Calu3 (cell line): ENCODE measurements at places on chromosomes 2 and 18. TPM values are rescaled to one million over a fixed set of nuclear protein-coding genes. Genes with fewer than 3 reads are reported as not detected.

The HYCC2 gene
- total RNA-seq = 37.5 and 45.6 TPM in 2 replicates

The TMEM163 gene
- total RNA-seq = 2.5 and 3.5 TPM in 2 replicates

The MBP gene
- 221 and 257 TPM in 2 replicates for total RNA-seq

The MAP3K20 gene
- 37.0 and 47.9 TPM in 2 replicates for total RNA-seq

The SP5 gene
- total RNA-seq = 0.73 TPM in 2 replicates

The CCDC74B gene
- total RNA-seq = 1.5 and 2.1 TPM in 2 replicates

The ESPNL gene
- total RNA-seq = 0.19 and 0.61 TPM in 2 replicates

The SNORC gene
- total RNA-seq = 4.3 and 5.0 TPM in 2 replicates

The MORN2 gene
- 12.9 and 15.1 TPM in 2 replicates for total RNA-seq

The BCL2 gene
- total RNA-seq = 2.9 and 4.0 TPM in 2 replicates

The CD207 gene
- total RNA-seq = not detected in 2 replicates

The SP110 gene
- total RNA-seq = 56.7 and 107 TPM in 2 replicates

The EVA1A gene
- 0.42 TPM in 1 of 2 replicates, not detected in the other for total RNA-seq

The SLC14A1 gene
- total RNA-seq = not detected in 2 replicates

The TMEFF2 gene
- total RNA-seq = 0.64 TPM in 1 of 2 replicates, not detected in the other

The CYS1 gene
- total RNA-seq = 4.8 and 10.0 TPM in 2 replicates

The GREB1L gene
- total RNA-seq = 3.8 and 4.5 TPM in 2 replicates

The IL18R1 gene
- 1.5 and 2.1 TPM in 2 replicates for total RNA-seq

The DNAJC5G gene
- total RNA-seq = not detected in 2 replicates

The ABCG8 gene
- total RNA-seq = 1.4 and 1.6 TPM in 2 replicates

The MOCOS gene
- 24.5 and 25.7 TPM in 2 replicates for total RNA-seq

The PDK1 gene
- 13.0 and 16.8 TPM in 2 replicates for total RNA-seq

The CYP27C1 gene
- 0.07 TPM in 1 of 2 replicates, not detected in the other for total RNA-seq

The GRB14 gene
- total RNA-seq = 16.6 and 18.4 TPM in 2 replicates

The WDR54 gene
- 30.5 and 32.3 TPM in 2 replicates for total RNA-seq

The RNF125 gene
- total RNA-seq = 0.50 and 0.98 TPM in 2 replicates

The RAB17 gene
- 33.3 and 38.3 TPM in 2 replicates for total RNA-seq

The CHRNA1 gene
- not detected in 2 replicates for total RNA-seq

The MARCHF4 gene
- total RNA-seq = 0.37 and 0.54 TPM in 2 replicates
